CD8-positive, alpha-beta memory T cell (primary cell): ENCODE measurements at places on chromosomes 12 and 14.

DNA sequence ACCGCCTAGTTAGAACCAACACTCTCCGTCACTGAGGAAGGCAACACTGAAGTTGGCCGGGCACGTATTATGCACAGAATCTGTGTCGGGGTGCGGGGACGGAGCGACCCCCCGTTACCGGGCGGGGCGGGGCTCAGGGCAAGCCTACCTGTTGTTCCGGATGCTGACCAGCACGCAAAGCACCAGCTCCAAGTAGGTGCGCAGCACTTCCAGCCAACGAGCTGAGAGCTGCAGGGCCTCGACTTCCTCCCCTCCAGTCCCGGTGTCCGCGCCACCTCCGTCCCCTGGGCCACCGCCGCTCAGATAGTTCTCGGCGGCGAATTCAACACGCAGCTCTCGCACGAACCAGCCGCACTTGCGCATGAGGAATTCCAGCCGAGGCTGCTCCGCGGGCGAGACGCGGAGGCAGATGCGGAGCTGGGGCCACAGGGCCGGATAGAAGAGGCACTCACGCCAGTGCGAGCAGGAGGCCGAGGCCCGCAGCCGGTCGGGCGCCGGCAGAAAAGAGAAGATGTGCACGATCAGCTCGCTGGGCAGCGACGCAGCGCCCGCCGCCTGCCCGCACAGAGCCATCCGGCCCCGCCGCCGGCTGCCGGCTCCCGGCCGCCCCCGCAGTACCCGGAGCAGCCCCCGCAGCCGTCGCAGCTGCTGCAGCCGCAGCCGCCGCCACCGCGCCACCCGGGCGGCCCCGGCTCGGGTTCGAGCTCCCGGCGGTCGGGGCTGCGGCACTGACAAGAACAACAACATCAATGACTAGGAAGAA is 636 bp downstream of the FBXO33 start:
- DNase-seq, result peak; percentile 71
- H3K27me3 ChIP-seq, result no peaks in the 10 kb centered on the region
- no peaks in the 10 kb centered on the region for H3K36me3 ChIP-seq

- no peaks in the 10 kb centered on the region for H3K36me3 ChIP-seq
- no peak overlapping the region for H3K27ac ChIP-seq
- H3K4me1 ChIP-seq, result peaks cover 71% of the 10 kb centered on the region
- H3K4me3 ChIP-seq, result no peak overlapping the region
- no peaks in the 10 kb centered on the region for H3K27me3 ChIP-seq
Observed at GRCh38 chr14:50063876-50064420, 52.4 kb downstream of the VCPKMT start.

DNA sequence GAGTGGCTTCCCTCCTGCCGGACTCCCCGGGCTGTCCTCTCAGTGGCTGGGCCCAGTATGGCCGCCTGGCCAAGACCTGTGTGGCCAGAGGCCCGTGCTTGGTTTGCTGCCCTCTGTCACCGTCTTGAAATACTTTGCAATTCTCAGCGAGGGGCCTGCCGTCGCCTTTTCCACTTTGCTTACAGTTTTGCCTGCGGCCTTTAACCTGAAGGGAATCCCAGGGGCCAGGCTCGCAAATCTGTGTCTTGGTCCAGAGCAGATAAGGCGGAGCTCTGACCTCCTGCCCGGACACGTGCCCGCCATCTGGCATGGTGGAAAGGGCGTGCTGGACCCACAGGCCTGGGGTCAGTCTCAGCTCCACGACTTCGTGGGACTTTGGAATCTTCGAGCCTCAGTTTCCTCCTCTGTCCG is 10.9 kb upstream of the AMN start:
- H3K27ac ChIP-seq, result no peak overlapping the region
- H3K27me3 ChIP-seq, result no peaks in the 10 kb centered on the region
- no peaks in the 10 kb centered on the region for H3K4me1 ChIP-seq
- H3K4me3 ChIP-seq, result no peak overlapping the region

DNA sequence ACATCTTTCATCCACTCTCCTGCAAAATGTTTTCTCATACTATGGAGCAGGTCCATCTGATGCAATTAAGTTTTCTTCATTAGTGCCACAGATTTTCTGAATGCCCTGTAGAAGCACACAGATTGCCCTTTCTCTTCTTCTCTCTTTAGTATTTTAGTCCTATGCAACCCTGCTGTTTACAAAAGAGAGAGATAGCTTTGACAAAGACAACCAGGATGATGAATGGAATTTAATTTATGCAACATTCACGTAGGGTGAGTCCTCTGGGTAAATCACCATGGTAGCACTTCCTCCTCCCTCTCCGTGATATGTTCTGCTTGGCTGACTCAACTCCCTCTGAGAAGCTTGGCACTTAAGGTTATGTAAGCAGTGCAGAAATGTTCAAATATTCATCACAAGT is 400.9 kb upstream of the PDE3A start:
- no peaks in the 10 kb centered on the region for H3K27me3 ChIP-seq
- no peak overlapping the region for H3K4me3 ChIP-seq
- no peaks in the 10 kb centered on the region for H3K36me3 ChIP-seq
- DNase-seq, result no peak
- H3K27ac ChIP-seq, result no peak overlapping the region

GRCh38 chr12:124531281-124531745 is 36.1 kb downstream of the NCOR2 start:
- H3K4me3 ChIP-seq, result no peak overlapping the region
- H3K4me1 ChIP-seq, result no peaks in the 10 kb centered on the region
- DNase-seq, result no peak
- no peaks in the 10 kb centered on the region for H3K27me3 ChIP-seq

- no peak for DNase-seq
- no peaks in the 10 kb centered on the region for H3K4me1 ChIP-seq
- H3K27me3 ChIP-seq, result peaks cover 13% of the 10 kb centered on the region
- H3K4me3 ChIP-seq, result no peak overlapping the region
Observed at GRCh38 chr14:97033556-97034081, 236.4 kb downstream of the VRK1 start.

DNA sequence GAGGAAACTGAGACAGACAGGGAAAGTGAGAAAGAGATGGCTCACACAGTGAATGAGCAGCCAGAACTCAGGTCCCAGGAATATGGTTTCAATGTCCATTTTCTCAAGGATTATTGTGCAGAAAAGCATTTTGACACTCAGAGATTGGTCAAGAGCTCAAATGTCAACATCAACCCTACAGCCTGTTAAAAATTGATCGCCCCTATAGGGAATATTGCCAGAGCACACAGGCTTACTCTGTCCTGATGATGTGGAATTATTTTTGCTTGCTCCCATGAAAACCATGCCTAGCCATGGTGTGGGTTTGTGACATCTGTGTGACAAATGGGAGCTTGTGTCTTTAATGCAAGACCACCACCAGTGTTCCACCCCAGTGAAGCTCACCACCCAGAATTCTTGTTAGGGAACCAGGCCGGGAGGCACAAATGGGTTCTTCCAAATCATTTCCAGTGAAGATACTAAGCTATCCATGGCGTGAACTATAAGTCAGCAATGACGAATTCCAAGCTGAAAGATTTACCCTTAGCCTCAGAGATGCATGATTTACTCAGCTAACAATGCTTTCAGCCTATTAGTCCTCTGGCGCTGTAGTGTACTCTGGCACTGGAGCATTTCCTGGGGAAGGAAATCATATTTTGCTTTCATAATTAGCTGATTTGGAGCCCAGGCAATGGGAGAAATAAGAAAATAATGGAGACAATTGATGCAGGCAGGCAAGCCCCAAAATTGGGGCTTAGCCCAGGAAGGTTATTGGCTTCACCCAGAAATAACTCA is 1188.2 kb upstream of the TMEM132C start:
- no peak for DNase-seq
- H3K4me3 ChIP-seq, result no peak overlapping the region
- no peak overlapping the region for H3K27ac ChIP-seq
- H3K27me3 ChIP-seq, result no peaks in the 10 kb centered on the region
- H3K4me1 ChIP-seq, result no peaks in the 10 kb centered on the region
- no peaks in the 10 kb centered on the region for H3K36me3 ChIP-seq

DNA sequence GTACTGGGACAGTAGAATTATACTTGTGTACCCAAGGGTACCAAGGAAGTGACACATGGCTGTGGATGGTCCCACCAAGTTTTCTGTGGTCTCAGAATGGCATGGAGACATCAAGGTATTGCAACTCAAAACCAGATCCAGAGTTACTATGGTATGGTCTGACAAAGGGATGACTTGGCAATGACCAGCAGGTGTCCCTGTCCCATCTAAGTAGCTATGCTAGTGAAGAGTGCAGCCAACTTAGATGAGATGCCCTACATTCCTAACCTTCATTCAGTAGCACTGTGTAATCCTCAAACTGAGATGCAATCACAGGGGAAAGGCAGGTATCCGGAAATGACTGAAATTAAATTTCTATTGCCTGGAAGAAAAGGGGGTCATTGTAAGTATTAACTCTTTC is 188.7 kb upstream of the TMEM260 start:
- no peak overlapping the region for H3K4me3 ChIP-seq
- H3K27me3 ChIP-seq, result no peaks in the 10 kb centered on the region
- H3K4me1 ChIP-seq, result no peaks in the 10 kb centered on the region
- no peaks in the 10 kb centered on the region for H3K36me3 ChIP-seq

DNA sequence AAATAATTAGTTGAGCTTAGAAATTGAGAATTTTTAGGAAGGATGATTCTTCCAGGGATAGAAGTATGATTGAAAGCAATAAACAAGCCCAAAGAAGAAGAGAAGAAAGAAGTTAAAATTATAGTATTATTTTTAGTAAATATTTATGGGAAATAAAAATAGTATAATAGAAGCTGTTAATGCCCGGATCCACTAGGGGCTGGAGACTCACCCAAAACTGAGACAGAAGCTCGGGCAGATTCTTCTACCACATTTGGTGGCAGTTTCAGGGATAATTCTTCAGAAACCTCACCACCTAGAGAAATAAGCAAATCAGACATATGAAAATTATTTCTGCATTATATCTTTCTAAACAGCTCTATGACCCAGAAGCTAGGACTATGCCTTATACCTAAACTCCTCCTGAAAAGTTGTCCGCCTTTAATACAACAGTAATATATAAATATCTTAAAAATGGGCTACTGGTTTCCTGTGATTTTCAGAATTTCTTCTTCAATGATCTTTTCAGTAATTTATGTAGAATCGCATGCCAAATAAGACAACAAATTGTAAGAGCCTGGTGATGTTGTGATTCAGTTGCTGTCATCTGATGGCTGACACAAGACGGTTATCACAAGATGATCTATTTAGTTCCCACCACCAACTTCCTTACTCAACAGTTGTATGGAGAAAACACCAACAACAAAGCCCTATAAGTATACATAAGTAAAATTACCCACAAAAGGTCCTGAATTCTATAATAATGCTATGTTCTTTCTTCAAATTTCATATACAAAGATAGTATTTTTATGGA is 35.6 kb downstream of the A2M start:
- no peak overlapping the region for H3K4me3 ChIP-seq
- no peaks in the 10 kb centered on the region for H3K27me3 ChIP-seq
- no peaks in the 10 kb centered on the region for H3K36me3 ChIP-seq
- no peak overlapping the region for H3K27ac ChIP-seq

DNA sequence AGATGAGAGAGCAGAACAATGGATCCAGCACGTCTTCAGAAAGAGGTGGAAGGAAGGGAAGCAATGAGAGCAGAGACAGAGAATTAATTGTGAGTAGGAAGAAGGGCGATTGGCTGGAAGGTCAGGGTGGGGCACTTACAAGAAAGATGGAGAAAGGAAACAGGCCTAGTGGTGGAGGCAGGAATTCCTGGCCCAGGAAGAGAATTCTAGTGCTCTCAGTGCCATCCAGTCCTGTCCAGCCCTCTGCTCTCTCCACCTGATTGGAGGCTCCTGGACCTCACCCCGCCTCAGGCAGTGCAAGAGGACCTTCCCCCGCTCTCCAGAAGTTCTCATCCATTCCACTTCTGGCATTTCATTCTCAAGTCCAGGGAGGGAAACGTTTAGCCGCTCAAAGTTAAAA is 43.0 kb downstream of the NGB start:
- DNase-seq, result no peak
- no peak overlapping the region for H3K4me3 ChIP-seq
- no peaks in the 10 kb centered on the region for H3K4me1 ChIP-seq
- no peaks in the 10 kb centered on the region for H3K36me3 ChIP-seq

GRCh38 chr12:12779529-12779928 is 5.9 kb upstream of the APOLD1 start:
- DNase-seq, result no peak
- H3K36me3 ChIP-seq, result no peaks in the 10 kb centered on the region
- H3K27me3 ChIP-seq, result no peaks in the 10 kb centered on the region
- H3K27ac ChIP-seq, result no peak overlapping the region
- H3K4me3 ChIP-seq, result no peak overlapping the region
